ENCODE measurements at places on chromosomes 1 and 21.
A peak's percentile ranks its signal among the peaks of the same experiment; 100 is the strongest.

DNA sequence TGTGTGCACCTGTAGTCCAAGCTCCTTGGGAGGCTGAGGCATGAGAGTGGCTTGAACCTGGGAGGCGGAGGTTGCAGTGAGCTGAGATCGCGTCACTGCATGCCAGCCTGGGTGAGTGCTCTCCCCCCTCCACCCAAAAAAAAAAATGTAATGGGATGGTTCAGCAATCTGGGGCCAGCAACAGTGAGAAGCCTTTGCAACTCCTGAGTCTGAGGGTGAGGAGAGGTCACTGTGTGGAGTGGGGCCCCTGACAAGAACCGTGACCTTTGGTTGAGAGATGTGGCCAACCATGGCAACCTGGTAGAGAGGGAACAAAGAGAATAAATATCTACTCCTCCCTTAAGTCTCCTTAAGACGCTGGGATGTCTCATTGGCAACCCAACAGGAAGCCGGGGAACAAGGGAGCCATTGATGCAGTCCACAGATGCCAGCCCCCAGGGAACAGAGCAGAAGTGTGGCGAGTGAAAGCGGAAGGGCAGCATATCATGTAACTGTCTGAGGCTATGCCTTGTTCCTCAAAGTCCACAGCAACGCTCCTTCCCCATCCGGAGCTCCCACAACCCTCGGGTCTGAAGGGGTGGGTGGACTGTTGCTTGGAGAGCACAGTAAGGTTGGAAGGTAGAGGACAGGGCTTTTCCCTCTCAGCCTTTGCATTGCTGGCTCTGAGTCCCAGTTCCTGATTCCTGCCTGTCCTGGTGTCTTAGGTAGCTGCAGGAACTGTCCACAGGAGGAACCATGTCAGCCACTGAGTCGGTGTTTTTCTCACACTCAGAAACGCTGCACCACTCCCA lies 8.3 kb downstream of the TRNP1 start:
- no peak for DNase-seq

- DNase-seq: no peak
These were observed 126.5 kb upstream of the NRIP1 start for GRCh38 chr21:15191342-15191741.

DNA sequence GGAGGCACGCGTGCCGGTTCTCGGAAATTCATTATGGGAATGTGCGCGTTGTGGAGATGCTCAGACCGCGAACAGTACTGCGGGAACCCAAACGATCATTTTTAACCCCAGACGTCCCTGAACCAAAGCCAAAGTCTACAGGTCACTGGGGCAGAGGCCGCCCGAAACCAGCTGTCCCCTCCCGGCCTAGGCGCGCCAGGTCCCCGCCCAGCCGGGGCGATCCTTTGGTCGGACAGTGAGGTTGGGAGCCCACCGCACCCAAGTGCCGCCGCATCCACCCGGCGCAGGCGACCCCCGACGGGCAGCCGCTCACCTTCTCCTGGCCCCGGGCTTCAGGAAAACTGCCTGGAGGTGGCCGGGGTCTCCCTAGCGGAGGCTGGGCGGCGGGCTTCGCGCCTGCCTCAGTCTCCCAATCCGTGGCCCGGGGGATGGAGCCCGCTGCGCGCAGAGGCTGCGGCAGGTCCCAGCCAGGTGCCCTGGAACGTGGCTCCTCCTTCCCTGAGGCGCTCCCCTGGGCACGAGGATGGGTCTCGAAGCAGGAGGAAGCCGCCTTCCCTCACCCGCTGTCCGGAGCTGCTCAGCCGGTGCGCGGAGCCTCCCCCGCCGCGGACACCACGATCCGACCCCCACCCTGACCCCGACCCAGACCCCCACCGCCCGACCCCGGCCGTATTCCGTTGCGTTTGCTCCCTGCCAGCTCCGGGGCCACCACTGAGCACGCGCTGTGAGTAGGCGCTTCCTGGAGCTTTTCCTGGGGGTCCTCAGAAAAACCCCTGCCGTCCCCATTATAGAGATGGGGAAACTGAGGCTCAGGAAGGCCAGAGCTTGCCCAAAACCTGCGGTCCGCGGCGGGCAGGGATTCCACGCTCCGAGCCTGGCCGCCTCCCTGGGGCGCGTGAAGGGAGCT lies 8.1 kb upstream of the SLX9 start:
- no peak for DNase-seq

DNA sequence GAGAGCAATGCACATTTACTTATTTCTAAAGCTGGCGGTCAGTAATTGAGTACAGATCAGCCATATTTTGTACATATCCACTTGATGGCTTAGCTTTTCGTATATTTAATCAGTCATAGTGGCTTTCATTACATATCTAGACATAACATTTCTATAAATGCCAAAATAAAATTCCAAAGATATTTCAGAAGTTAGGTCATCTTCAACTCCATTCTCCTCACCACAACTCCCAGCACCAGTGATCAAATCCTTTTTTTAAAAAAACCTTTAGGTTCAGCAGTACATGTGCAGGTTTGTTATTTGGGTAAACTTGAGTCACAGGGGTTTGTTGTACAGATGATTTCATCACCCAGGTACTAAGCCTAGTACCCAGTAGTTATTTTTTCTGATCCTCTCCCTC lies 53.9 kb upstream of the GNG4 start:
- no peak for DNase-seq

DNA sequence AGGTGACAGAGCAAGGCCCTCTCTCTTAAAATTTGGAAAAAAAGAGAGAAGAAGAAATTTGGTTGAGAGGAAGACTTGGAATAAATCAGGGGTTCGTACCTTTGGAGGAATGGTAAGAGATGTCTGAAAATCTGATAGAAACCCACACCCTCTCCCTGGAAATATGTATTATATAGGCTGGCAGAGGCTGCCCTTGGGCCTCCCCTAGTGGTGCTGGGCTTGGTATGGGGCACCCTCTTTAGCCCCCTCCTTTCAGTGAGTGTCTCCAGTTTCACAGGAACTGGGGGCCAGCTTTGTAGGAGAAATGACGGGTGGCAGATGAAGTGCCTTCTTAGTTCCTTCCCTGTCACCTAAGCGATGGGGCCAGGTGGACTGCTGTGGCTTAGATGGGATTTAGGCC lies 82.9 kb upstream of the SLC2A1 start:
- no peak for DNase-seq

DNA sequence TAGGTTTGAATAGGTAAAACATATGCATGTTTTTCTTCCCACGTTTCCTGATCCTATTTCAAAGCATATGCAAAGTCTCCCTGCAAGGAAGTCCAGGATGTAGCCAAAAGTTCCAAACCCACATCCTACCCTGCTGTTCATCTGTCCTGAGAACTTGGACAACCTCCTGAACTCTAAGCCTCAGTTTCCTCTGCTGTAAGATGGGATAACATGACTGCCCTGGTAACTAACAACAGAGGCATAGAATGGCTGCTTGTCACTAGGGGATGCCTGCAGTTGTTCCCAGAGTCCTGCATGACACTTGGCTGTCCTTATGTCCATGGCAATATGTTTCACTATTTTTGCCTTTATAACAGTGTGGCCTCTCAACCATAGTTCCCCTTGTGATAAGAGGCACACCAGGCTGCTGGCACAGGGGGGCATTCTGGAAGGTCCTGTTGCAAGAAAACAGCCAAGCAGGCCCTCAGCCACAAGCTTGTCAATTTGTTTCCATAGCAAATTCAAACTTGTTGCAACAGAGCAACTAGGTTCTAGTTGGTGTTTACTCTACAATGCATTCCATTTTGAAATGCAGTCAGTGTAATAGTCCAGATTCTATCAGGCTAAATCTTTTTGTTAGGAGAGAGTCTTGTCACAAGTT lies 1.5 kb upstream of the HDGF start:
- no peak for DNase-seq

DNA sequence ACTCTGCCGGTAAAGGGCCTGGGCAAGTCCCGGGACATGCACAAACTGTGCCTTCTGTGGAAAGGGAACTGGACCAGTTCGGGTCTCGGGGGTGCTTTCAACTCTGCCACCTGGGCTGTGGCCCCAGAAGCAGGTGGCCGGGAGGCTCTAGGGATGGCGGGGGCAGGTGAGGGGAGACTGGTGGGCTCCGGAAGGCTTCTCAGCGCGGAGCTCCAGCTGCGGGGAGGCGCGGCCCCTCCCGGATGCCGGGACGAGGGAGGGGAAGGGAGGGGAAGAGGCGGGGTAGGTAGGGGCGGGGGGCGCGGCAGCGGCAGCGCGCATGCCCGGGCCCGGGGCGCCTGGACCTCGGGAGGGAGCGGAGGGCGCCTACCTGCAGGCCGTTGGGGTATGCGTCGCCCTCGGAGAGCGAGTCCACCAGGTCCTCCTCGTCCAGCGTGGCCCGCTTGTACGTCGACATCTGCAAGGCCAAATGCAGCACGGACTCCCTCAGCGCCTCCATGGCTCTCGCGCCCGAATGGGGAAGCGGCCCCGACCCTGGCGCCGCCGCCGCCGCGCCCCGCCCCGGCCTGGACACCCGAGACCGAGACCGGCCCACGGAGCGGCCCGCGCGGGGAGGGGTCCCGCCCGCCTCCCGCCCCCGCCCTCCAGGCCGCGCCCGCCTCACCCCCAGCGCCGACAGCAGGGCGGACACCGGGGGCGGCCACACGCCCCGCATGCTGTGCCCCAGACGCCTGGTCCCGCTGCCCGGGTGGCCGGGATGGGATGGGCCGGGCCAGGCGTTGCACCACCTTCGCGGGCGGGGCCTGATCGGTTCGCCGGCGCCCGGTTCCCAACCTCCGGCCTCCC lies at the start of gene ECE1:
TSS of gene ECE1 (minus strand) at position 764 of the 846 bp plus-strand sequence. CDS start at position 715, 49 bp downstream.
- DNase-seq: peak; percentile 44

DNA sequence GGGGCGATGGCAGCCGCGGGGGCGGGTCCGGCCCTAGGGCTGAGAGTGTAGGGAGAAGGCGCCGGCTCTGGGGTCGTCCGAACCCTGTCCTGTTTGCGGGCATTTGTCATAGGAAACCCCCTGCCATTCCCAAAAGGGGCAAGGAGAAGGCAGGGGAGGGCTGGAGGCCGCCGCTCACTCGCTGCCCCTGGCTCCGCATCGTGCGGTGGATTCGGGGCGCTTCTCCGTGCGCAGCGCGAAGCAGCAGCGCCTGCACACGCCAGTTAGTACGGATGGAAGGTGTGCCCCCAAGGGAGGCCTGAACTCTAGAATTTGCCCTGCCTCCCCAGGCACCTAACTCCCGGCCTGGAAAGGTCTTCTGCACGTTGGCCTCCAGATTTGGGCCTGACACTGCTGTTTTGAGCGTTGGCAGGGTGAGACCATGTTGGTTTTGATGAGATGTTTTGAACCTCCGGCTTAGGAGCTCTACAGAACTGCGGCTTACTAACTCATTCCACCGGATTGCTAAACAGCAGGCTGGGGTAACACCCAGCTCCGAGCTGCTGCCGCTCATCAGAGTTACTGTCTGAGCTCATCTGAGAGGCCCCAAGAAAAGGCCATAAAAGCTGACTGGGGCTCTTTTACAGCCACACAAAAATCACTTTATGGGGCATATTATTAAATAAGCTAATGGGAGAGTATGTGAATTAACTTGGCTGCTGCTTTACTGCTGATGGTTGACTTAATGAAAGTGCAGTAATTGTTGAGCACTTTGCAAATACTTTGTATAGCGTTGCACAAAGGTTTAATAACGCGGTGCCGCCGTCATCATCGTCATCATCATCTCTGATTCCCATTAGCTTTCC lies 987 bp downstream of the GPR137B start:
- DNase-seq: peak; percentile 6

DNA sequence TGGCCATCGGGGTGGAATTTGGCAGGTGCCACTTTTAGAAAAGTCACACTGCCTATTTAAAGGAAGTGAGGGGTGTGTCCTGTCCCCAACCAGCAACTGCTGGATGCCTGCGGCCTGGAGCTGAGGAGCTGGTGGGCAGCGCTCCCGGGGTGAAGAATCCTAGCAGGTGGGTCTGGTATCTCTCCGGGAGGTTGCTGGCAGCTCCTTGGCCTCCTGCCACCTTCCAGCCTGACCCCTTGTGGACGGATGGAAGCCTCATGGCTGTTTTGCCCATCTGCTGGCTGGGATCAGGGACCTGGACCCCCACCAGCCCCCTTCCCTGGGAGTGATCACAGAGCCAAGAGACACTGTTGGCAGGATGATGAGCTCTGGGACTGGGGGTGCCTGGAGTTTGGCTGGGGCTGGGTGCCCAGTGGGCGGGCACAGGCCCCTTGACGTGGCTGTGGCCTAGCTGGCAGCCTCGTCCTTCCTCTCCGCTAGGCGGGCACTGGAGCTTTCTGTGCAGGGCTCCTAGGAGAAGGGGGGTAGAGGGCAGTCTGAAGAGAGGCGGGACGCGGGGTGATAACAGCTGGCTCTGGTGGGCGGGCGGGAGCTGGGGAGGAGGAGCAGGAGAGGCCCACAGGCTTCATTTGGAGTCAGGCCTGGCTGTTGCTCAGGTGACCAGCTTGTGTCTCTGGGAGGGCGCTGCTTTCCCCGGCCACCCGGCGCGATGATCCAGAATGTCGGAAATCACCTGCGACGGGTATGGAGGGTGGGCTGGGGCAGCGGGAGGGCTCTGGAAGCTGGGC lies at the start of gene ACOT11:
TSS of gene ACOT11 (plus strand) at position 628 of the 788 bp plus-strand sequence. CDS start at position 710, 82 bp downstream.
- no peak for DNase-seq

GRCh38 chr21:42847051-42847707 lies 32.2 kb downstream of the WDR4 start:
- DNase-seq: no peak

- no peak for DNase-seq
These were observed 4.1 kb downstream of the NUDT17 start for GRCh38 chr1:145849356-145850160.

DNA sequence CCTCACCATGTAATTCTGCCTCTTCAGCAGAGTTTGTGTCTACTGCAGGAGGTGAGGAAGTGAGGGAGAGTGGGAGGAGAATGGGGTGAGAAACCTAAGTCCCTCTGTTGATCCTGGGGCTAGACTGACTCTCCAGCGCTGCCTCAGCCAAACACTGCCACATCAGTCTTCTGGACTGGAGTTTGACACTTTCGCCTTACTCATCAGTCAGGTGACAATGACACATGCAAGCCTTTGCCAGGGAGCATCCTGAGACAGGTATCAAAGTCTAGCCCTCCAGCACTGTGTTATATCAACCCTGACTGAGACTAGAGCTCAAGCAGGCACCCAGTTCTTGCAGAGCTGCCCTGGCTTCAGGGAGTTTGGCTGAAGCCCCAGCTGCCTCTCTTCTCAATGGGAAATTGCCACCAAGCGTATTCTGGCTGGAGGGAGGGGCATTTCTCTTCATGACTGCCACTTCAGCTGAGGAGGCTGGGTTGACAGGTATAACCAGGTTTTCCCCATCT lies 33.3 kb upstream of the SUCO start:
- DNase-seq: no peak

DNA sequence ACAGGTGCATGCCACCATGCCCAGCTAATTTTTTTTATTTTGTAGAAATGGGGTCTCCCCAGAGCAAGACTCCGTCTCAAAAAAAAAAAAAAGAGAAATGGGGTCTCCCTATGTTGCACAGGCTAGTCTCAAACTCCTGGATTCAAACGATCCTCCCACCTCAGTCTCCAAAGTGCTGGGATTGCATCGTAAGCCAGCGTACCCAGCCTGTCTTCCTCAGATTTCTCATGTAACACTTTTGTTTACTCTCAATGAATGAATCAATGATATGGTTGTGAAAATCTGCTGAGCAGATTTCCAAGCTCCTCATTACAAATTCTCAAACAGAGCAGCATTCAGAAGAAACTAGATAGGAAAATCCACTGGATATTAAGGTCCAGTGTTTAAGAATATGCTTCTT lies 6.6 kb downstream of the CMPK1 start:
- no peak for DNase-seq

DNA sequence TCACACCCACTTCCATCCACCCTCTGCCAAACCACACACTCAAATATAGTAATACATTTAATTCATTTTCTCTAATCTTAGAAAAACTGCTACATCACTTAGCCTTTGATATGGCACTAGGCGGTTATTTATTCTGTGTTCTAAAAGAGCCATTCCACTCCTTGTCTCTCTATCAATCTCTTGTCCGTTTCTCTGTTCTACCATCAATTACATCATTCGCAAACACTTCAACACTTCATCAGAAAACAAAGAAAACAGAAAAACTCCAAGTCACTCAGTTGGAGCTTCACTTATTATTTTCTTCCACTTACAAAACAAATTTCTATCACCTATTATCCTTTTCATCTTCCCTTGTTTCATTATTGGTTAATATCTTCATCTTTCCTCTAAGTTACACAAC lies 1523.0 kb downstream of the KCNT2 start:
- no peak for DNase-seq
